Bronchial smooth muscle cell (primary cell): ENCODE measurements at places on chromosomes 7 and 10. TPM values are rescaled to one million over a fixed set of nuclear protein-coding genes. Genes with fewer than 3 reads are reported as not detected.

Gene HOXA5
- total RNA-seq = 10.3 and 26.0 TPM in 2 replicates

Gene TLL2
- under 0.01 TPM in 2 replicates for total RNA-seq

Gene COL1A2
- 4,873 and 6,723 TPM in 2 replicates for total RNA-seq

Gene GRID2IP
- under 0.01 TPM in 1 of 2 replicates, not detected in the other for total RNA-seq

Gene HYCC1
- total RNA-seq = 118 and 123 TPM in 2 replicates

Gene SEMA3C
- total RNA-seq = 126 and 190 TPM in 2 replicates

Gene ELFN1
- 1.5 and 3.0 TPM in 2 replicates for total RNA-seq

Gene ACTA2
- total RNA-seq = 53.0 and 99.3 TPM in 2 replicates

Gene GUSB
- total RNA-seq = 21.9 and 35.7 TPM in 2 replicates

Gene TYW1
- total RNA-seq = 14.0 and 20.5 TPM in 2 replicates

Gene OPN1SW
- total RNA-seq = not detected in 2 replicates

Gene FIS1
- total RNA-seq = 274 and 310 TPM in 2 replicates

Gene HMX2
- total RNA-seq = not detected in 2 replicates

Gene BTAF1
- 38.6 and 41.1 TPM in 2 replicates for total RNA-seq

Gene EVX1
- total RNA-seq = not detected in 2 replicates

Gene PTEN
- 161 and 168 TPM in 2 replicates for total RNA-seq

Gene CREB5
- total RNA-seq = 2.7 and 15.9 TPM in 2 replicates

Gene PIK3CG
- total RNA-seq = not detected in 2 replicates

Gene MMRN2
- total RNA-seq = 1.5 and 4.6 TPM in 2 replicates

Gene LRRN3
- total RNA-seq = 1.4 and 2.1 TPM in 2 replicates

Gene EPHB6
- under 0.01 and 1.2 TPM in 2 replicates for total RNA-seq
